Activated naive CD4-positive, alpha-beta T cell treated with anti-CD3 and anti-CD28 coated beads for 36 hours (primary cell): ENCODE measurements at places on chromosomes 16 and 17. TPM values are rescaled to one million over a fixed set of nuclear protein-coding genes. Genes with fewer than 3 reads are reported as not detected.

GRCh38 chr16:61879306-61879705 lies 156.9 kb downstream of the CDH8 start:
- no peak overlapping the region for H3K4me3 ChIP-seq
- H3K4me1 ChIP-seq = no peaks in the 10 kb centered on the region
- H3K36me3 ChIP-seq = no peaks in the 10 kb centered on the region
- DNase-seq = no peak

GRCh38 chr16:51508490-51509212 lies 357.6 kb upstream of the SALL1 start:
- H3K27me3 ChIP-seq = no peaks in the 10 kb centered on the region
- no peaks in the 10 kb centered on the region for H3K4me1 ChIP-seq
- no peak overlapping the region for H3K4me3 ChIP-seq

- H3K4me1 ChIP-seq = no peaks in the 10 kb centered on the region
- H3K27ac ChIP-seq = no peak overlapping the region
- H3K27me3 ChIP-seq = no peaks in the 10 kb centered on the region
- H3K36me3 ChIP-seq = no peaks in the 10 kb centered on the region
- no peak for DNase-seq
Observed at GRCh38 chr16:20952139-20952920, 51.8 kb downstream of the LYRM1 start.

The SHCBP1 gene
- 45.0 TPM for total RNA-seq

DNA sequence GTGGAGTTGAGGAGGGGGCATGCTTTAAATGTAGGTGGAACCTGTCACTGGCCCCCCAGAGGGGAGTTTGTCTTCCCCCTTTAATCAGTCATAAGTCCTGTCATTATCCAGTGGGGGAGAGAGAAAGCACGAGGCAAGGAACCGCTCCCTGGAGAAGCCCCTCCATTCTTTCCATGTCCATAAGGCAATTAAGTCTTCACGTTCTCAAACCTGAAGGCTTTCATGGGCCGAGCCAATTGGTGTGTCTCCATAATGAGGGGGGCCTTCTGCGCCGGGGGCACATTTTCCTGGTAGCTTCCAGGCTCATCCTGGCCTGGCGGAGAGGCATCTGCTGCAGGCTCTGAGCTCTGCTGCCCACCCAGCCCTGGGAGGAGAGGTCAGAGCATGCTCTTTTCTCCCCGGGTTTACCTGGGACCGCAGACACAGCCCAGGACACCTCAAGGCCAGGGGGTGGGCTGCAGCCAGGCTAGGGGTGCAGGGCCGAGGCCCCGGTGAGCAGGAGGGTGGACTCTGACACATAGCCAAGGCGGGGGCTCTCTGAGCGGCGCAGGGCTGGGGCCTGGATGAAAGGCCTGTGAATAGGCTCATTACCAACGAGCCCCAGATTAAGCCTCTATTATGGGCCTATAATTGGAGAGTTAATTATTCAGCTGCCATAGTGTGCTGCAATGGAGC lies 42.5 kb downstream of the C16orf78 start:
- no peak for DNase-seq
- no peaks in the 10 kb centered on the region for H3K36me3 ChIP-seq
- no peak overlapping the region for H3K27ac ChIP-seq
- no peak overlapping the region for H3K4me3 ChIP-seq
- H3K27me3 ChIP-seq = no peaks in the 10 kb centered on the region

The GPS2 gene
- 28.2 TPM for total RNA-seq

GRCh38 chr17:4501295-4501949 lies 2.7 kb downstream of the SPNS2 start:
- peaks cover 34% of the 10 kb centered on the region for H3K27me3 ChIP-seq
- no peak overlapping the region for H3K27ac ChIP-seq
- DNase-seq = no peak
- no peaks in the 10 kb centered on the region for H3K36me3 ChIP-seq
- peaks cover 19% of the 10 kb centered on the region for H3K4me1 ChIP-seq

- H3K4me3 ChIP-seq = peak overlapping the region; percentile 81
- H3K4me1 ChIP-seq = peaks cover 43% of the 10 kb centered on the region
- peak overlapping the region; percentile 97 for H3K27ac ChIP-seq
- H3K36me3 ChIP-seq = no peaks in the 10 kb centered on the region
- peak; percentile 92 for DNase-seq
Observed at GRCh38 chr16:88455610-88456355, 2.7 kb downstream of the ZFPM1 start.

DNA sequence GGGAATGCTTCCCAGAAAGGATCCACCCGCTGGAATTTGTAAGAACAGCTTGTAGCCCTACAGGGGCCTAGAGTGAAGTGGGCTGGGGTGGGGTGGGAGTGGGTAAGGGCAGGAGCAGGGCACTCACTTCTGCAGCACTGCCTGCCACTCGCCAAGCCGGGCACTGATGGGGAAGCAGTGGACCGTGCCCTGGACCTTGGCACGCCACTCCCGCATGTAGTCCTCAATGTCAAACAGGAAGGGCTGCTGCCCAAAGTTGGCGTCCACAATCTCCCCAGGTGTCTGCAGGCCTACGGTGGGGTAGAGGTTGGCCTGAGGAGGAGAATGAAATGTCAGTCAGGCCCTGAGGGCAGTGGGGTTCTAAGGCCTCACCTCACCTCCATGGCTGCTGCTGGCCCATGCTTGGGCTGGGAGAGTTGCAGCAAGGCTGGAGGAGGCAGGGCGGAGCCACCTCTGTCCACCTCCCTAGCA lies 15.7 kb upstream of the GFOD2 start:
- H3K4me3 ChIP-seq = no peak overlapping the region
- H3K36me3 ChIP-seq = no peaks in the 10 kb centered on the region
- no peak for DNase-seq
- no peak overlapping the region for H3K27ac ChIP-seq

The RUNDC3A gene
- not detected for total RNA-seq

DNA sequence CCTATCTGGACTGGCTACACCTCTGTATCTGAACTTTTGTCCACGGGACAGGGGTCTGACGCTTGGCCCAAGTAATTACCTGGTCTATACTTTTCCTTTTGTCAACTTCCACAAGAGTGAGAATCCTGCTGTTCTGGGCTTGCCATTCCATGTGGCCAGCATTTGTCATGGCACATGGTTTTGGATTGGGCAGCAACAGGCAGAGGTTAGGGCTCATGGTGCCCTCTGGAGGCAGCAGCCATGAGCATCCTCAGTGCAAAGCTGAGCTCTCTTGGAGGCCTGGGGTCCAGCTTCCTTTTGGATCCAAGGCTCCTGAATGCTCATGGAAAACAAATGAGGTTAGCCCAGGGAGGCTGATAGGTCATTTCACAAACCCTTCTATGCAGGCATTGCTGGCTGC lies 7.5 kb upstream of the EDC4 start:
- peaks cover 7% of the 10 kb centered on the region for H3K4me1 ChIP-seq
- no peaks in the 10 kb centered on the region for H3K27me3 ChIP-seq
- peak; percentile 39 for DNase-seq
- H3K36me3 ChIP-seq = peaks cover 14% of the 10 kb centered on the region
- H3K27ac ChIP-seq = no peak overlapping the region
- H3K4me3 ChIP-seq = no peak overlapping the region

DNA sequence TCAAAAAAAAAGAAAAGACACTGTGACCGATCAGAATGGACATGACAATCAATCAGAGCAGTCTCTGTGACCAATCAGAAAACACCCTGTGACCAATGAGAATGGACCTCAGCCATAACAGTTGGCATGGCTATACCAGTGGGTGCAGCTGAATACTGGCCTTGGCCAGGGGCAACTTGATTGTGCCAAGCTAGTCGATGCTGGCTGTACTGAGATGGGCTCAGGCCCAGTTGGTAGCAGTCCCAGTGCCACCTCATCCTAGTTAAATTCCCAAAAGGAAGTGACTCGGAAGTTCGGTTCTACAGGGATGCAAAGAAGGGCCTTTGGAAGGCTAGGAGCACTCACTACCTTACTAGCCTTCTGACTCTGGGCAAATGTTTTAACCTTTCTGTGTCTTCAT lies 37.2 kb upstream of the BCO1 start:
- H3K36me3 ChIP-seq = no peaks in the 10 kb centered on the region
- DNase-seq = no peak
- no peaks in the 10 kb centered on the region for H3K4me1 ChIP-seq

DNA sequence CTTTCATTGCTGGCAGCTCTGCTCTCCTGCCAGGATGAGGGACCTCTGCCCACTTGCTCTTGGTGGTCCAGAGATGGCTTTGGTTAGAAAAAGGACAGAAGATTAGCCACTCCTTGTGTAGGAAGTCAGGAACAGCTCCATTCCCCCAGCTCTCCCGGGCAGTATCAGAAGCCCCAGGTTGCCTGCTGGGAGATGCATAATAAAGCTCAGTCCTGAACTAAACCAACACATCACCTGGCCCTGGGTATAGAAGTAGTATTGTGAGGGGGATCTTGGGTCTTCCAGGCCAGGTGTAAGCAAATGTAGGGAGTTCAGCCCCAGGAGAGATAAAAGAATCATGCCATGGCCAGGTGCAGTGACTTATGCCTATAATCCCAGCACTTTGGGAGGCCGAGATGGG lies 52.4 kb downstream of the NEUROD2 start:
- H3K36me3 ChIP-seq = peaks cover 21% of the 10 kb centered on the region
- H3K4me3 ChIP-seq = no peak overlapping the region

DNA sequence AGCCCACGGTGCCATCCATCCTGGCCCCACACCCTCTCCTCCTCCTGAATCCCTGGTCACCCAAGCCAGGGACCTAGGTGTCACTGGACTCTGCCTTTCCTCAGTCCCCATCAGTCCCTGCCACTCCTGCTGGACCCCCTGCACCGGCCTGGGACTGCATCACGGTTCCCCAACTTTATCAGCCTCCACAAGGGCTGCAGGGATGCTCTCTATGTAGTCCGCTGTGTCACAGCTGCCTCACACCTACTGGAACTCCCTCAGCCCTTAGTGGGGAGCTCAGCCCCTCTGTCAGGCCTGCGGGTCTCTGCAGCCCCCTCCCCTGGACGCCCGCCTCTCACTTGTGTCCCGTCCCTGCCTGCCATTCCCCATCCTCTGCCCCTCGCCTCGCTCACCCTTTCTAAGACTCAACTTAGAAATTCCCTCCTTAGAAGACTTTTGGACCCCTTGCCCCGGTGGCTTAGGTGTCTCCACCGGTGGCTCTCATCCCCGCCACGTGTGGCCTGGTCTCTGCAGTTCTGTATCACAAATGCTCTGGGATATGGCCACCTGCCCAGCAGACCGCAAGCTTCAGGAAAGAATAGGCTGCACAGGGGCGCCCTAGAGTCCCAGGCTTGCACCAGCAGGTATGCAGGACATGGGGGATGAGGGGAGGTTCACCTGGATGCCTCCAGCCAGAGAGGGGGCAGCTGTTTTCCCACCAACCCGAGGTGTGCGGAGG lies 62.9 kb downstream of the PRMT7 start:
- H3K36me3 ChIP-seq = no peaks in the 10 kb centered on the region
- no peak overlapping the region for H3K4me3 ChIP-seq
- DNase-seq = no peak
- no peak overlapping the region for H3K27ac ChIP-seq
- no peaks in the 10 kb centered on the region for H3K27me3 ChIP-seq
- H3K4me1 ChIP-seq = peaks cover 22% of the 10 kb centered on the region

GRCh38 chr16:876041-876335 lies 75.5 kb upstream of the GNG13 start:
- H3K27ac ChIP-seq = no peak overlapping the region
- no peak overlapping the region for H3K4me3 ChIP-seq
- no peak for DNase-seq
- no peaks in the 10 kb centered on the region for H3K27me3 ChIP-seq
- H3K36me3 ChIP-seq = peaks cover 3% of the 10 kb centered on the region

- H3K27me3 ChIP-seq = no peaks in the 10 kb centered on the region
- peaks cover 14% of the 10 kb centered on the region for H3K4me1 ChIP-seq
- no peaks in the 10 kb centered on the region for H3K36me3 ChIP-seq
- no peak overlapping the region for H3K27ac ChIP-seq
- no peak for DNase-seq
Observed at GRCh38 chr16:81491541-81492188, 47.1 kb downstream of the CMIP start.
